Activated naive CD4-positive, alpha-beta T cell treated with anti-CD3 and anti-CD28 coated beads for 36 hours (primary cell): ENCODE measurements at places on chromosomes 5 and 9. TPM values are rescaled to one million over a fixed set of nuclear protein-coding genes. Genes with fewer than 3 reads are reported as not detected.

- H3K4me1 ChIP-seq = peaks cover 8% of the 10 kb centered on the region
- no peak overlapping the region for H3K27ac ChIP-seq
- peaks cover 2% of the 10 kb centered on the region for H3K36me3 ChIP-seq
- no peak overlapping the region for H3K4me3 ChIP-seq
- DNase-seq = no peak
These were observed 98.4 kb downstream of the MED27 start for GRCh38 chr9:131981116-131981776.

DNA sequence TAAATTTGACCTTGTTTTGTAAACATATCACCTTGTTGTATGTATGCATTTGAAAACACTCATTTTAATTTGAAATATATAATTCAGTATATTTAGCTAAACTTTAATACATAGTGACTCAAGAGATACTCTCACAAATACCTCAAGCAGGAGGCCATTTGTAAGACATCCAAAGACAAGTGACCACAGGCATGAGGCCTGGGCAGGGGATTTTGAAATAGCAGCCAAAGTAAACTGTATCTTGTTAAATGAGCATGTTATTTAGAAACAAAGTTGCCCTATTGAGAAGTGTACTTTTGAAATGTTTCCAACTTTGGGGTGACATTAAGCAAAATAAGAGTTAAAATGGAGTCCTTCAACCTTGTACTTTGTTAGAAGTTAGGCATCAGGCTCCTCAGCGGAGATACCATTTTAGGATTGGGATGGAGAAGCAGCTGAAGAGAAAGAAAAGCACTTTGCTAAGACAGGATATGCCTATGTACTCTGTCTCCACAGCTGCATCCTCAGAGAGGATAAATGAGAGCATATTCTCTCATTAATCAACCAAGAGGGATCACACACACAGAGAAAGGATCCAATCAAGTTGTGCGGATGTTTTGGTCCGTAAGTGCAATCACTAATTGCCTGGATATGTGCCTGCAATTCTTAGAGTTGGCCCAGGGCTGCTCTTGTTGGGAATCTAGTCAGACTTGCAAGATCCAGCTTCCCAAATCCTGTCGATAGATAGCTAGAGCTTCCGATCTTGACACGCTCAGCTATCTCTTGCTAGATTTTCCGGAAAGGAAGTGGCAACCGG, 157.5 kb upstream of the HAPLN1 start:
- no peak for DNase-seq
- no peaks in the 10 kb centered on the region for H3K27me3 ChIP-seq
- no peak overlapping the region for H3K4me3 ChIP-seq
- H3K27ac ChIP-seq = no peak overlapping the region

- H3K27ac ChIP-seq = no peak overlapping the region
- DNase-seq = peak; percentile 76
- peak overlapping the region; percentile 18 for H3K4me3 ChIP-seq
These were observed 5.5 kb downstream of the NSMF start for GRCh38 chr9:137453643-137454081.

TMEM174 gene
- total RNA-seq = not detected

SURF4 gene
- total RNA-seq = 302 TPM
